ENCODE measurements at places on chromosomes 7 and 10.

DNA sequence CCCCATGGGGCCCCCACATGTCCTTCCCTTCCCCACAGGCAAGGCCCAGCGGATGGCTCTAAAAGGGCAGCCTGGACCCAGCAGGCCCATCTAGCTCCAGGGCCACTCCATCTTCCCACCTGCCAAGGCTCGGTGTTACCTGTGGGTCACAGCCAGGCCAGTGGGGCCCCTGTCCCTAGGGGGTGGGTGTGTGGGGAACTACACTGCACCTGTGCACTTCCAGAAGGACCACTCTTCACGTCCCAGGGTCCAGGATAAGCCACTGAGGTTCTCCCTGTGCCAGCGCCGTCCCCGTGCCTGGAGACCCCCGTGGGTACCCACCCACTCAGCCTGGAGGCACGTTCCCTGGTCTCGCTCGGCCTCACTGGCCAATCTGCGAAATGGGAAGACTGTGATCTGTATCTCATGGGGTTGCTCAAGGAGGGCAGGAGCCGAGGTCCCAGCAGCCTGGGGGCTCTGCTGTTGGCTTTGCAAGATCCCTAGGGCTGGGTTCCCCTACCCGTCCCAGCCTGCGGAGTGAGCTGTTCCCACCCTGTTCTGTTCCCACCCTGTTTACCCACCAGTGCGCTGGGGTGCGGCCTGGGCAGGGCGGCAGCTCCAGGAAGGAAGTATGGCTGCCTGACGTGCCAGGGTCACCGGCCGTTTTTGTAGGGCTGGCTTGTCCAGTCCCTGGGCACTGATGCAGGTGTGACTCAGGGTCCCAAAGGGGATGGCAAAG is 4.6 kb downstream of the PWWP2B start:
- no peak for DNase-seq

DNA sequence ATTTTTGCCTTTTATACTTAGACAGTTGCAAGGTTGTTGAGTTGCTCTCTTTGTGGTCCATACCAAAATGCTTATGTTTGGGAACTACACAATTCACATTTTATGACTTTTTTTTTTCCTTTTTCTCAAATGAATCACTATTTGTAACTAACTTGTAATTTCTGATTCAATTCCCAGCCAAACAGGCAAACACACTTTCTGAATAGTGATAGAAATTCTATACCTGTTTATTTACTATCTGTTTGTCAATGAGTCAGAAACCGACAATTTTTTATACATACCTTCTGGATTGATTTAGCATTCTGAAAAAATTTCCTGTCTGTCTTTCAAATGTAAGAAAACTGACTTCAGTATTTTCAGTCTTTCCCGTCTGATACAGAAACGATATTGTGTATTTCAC is 69.1 kb downstream of the MBL2 start:
- no peak for DNase-seq

DNA sequence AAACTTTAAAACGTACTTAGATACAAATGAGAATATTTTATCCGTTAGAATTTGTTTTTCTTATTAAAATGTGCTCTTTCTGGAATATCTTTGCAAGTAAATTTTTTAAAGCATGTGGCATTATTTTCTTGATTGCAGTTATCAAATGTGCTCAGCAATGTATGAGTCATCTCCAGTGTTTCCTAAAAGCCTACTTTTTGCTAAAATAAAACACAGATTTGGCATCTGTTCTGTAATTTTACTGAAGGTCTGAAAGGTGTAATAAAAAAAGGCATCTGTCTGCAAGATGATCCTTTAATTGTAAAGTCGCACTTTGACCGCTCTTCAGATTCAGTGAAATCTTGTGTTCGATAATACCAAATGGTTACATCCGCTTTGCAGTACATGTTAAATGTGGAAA is 3.4 kb downstream of the GNAT3 start:
- DNase-seq: no peak

DNA sequence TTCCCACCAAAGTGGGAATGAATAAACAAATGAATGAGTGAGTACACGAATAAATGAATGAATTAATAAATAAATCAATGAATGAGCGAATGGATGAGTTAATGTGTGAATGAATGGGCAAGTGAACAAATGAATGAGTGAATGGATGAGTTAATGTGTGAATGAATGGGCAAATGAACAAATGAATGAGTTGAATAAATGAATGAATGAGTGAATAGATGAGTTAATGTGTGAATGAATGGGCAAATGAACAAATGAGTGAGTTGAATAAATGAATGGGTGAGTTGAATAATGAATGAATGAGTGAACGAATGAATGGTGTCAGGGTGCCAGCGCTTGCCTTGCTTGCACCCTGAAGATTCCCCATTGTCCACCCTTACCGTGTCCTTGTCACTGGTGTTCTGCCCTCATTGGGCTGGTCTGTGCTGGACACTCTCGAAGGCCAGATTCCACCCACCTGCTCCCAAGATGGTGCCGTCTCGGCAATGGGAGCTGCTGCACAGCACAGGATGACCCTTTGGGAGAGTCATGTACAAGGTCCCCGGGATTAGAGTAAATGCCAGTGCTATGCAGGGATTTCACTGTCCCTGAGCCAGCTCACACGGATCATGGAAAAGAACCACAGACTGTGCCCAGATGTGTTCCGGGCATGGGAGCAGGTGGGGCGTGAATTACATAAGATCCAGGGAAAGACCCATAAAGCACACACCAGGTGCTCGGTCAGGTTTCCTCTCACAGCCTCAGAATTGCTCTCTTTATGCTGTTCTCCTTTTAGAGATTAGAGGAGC is 83.2 kb downstream of the CAMK1D start:
- DNase-seq: no peak

- DNase-seq: no peak
Observed at GRCh38 chr7:77866786-77867536, 68.4 kb downstream of the PHTF2 start.

DNA sequence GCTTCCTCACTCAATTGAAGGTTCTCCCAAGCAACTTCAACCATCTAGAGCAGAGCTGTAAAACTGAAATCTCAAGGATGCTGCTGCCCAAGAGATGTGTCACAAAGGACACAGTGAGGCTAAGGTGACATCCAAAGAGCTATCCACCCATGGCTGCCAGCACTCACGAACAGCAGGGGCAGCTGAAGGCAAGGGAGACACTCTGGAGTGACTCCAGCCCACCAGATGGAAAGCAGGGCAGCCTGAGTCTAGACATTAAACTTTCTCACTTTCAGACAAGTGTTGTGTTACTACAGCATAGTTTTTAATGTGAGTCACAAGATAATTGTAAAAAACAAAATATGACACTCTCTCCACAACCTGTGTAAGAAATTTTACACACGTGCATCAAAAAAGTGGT is 113.5 kb downstream of the LARP4B start:
- DNase-seq: no peak

- no peak for DNase-seq
Observed at GRCh38 chr7:69285854-69286253, 312.4 kb upstream of the AUTS2 start.

- no peak for DNase-seq
Observed at GRCh38 chr10:71845410-71846405, 5.3 kb downstream of the PSAP start.

GRCh38 chr10:29751684-29752083 is 116.9 kb upstream of the SVIL start:
- DNase-seq: no peak

- DNase-seq: no peak
Observed at GRCh38 chr7:130385600-130386066, 5.3 kb downstream of the CPA1 start.

GRCh38 chr7:128831994-128832879 is 2.0 kb downstream of the FLNC start:
- no peak for DNase-seq

GRCh38 chr7:158076215-158076614 is 511.4 kb downstream of the PTPRN2 start:
- no peak for DNase-seq

DNA sequence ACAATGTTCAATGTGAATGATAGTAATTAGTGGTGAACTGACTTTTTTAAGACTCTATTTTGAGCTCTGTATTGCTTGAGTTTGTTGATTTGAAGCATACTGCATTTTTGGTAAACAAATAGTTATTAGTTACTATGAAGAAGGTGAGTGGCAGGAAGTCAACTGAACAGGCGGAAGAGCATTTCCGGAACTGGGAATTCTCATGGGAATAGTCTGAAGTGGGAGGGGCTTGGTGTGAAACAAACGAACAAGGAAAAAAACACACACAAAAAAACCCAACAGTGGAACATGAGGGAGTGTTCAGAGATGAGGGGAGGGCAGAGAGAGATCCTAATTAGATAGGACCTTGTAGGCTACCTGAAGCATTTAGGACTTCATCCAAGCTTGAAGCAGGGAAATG is 43.9 kb upstream of the C1QL3 start:
- no peak for DNase-seq

DNA sequence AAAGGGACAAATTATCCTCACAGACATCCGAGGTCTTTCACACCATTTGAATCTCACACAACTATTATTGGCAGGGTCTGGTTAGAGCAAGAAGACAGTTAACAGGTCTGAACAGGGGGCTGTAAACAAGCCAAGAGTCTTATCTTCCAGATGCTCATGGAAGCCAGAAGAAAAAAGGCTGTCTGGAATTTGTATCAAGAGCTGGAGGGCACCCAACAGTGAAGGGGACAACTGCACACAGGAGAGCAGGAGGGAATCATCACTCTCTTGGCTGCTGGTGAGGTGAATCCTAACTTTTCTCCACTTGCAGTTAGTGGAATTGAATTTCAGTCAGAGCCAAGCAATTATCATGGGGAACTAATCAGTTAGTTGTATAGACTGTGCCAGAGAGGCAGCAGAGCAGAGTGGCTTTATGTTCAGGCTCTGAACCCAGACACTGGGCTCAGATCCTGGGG is 880.2 kb upstream of the AUTS2 start:
- DNase-seq: no peak

- DNase-seq: no peak
Observed at GRCh38 chr10:55734112-55734511, 626.9 kb downstream of the ZWINT start.

DNA sequence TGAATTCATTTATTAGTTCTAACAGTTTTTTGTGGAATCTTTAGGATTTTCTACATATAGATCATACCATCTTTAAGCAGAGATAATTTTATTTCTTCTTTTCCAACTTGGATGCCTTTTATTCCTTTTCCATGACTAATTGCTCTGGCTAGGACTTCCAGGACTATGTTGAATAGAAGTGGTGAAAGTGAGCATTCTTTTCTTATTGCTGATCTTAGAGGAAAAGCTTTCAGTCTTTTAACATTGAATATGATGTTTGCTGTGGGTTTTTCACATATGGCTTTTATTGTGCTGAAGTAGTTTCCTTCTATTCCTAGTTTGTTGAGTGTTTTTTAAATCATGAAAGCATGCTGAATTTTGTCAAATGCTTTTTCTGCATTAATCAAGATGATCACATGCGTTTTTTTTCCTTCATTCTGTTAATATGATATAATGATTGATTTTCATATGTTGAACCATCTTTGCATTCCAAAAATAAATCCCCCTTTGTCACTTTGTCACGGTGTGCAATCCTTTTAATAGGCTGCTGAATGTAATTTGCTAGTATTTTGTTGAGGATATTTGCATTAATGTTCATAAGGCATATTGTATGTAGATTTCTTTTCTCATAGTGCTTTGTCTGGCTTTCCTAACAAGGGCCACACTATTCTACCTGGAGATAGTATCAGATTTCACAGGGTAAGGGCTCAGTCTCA is 92.9 kb downstream of the ZNF467 start:
- no peak for DNase-seq

DNA sequence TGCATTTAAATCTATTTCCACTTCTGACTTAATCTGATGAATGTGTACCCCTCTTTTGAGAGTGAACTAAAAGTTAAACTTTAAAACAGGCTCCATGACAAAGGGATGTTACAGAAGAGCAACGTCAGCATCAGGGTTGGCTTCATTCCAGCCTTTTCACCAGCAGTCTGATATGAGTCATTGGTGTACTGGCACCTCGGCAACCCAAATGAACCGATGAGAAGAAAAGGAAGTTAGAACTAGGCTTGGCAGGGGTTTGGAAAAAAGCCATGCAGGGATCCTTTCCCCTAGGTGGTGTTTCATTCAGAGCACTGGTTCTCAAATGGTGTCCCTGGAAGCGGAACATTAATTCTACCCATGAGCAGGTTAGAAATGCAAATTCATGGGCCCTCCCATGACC is 53.6 kb downstream of the SEC61G start:
- DNase-seq: no peak

DNA sequence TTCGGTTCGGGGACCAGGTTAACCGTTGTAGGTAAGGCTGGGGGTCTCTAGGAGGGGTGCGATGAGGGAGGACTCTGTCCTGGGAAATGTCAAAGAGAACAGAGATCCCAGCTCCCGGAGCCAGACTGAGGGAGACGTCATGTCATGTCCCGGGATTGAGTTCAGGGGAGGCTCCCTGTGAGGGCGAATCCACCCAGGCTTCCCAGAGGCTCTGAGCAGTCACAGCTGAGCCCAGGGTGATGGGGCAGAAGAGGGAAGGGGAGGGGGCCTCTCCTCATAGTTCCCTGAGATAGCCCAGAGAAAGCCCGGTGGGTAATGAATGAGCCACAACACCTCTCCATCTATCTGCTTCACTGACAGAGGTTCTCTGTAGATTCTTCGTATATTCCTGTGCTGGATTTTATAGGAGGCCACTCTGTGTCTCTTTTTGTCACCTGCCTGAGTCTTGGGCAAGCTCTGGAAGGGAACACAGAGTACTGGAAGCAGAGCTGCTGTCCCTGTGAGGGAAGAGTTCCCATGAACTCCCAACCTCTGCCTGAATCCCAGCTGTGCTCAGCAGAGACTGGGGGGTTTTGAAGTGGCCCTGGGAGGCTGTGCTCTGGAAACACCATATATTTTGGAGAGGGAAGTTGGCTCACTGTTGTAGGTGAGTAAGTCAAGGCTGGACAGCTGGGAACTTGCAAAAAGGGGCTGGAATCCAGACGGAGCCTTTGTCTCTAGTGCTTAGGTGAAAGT is 16.4 kb downstream of the PRSS2 start:
- DNase-seq: no peak

DNA sequence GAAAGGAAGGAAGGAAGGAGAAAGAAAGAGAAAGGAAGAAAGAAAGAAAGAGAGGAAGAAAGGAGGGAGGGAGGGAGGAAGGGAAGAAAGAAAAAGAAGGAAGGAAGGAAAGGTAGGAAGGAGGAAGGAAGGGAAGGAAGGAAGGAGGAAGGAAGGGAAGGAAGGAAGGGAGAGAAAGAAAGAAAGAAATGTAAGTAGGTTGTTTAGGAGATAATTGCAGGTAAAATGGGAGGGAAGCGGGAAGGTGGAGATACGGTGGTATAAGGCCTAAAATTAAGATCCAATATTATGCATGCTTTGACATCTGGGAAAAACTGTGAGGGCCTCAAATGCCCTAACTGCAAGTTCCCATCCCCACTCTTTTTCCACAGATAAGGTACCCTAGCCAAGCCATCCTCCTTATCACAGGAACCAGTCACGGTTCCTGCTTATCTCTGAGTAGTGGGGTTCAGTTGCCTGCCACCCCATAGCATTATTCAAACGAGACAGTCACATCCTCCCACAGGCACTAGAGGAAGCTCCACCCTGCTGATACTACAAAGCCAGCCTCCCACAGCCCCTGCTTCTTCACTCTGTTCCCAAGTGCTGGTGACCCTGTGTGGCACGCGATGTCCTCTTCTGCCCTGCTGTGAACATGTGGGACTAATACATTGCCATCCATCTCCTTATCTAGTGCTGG is 28.7 kb downstream of the ST8SIA6 start:
- no peak for DNase-seq
